OCI-LY7 (cell line): ENCODE measurements at places on chromosomes 3 and 15.

DNA sequence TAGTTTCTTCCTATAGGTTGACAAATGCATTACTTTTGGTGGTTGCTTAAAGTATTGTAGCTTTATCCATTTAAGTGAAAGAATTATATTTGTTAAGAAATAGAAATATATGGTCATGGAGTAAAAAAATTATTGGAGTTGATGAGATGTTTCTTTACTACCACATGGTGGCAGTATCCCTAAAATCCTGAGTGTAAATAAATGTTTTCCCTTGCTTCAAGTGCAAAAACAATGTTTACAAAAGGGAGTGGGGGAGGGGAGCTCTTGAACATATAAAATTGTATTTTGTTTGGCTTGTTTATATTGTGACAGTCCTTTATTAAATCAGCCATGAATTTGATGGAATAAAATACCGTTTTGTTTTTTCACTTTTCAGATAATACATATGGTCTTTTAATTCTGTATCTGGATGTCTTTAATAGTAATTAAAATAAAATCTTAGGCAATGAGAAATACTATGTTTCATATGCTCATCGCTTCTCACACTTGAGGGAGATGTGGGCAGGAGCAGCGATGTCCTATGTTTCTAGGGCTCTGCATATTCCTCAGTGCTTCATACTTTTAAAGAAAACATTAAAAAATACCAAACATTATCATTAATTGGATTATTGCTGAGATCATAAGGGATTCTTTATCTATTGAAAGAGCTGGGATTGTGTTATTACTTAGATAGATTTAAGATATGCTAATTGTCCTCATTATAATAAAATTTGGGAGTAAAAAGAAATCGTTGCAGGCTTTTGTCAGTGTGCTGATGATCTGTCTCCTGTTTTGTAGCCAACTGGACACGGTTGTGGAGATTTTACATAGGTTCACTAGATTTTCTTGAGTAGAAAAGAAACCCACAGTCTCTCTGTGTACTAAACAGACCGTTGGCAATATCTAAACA, 349.7 kb downstream of the TUSC7 start:
- peak; percentile 21 for DNase-seq

DNA sequence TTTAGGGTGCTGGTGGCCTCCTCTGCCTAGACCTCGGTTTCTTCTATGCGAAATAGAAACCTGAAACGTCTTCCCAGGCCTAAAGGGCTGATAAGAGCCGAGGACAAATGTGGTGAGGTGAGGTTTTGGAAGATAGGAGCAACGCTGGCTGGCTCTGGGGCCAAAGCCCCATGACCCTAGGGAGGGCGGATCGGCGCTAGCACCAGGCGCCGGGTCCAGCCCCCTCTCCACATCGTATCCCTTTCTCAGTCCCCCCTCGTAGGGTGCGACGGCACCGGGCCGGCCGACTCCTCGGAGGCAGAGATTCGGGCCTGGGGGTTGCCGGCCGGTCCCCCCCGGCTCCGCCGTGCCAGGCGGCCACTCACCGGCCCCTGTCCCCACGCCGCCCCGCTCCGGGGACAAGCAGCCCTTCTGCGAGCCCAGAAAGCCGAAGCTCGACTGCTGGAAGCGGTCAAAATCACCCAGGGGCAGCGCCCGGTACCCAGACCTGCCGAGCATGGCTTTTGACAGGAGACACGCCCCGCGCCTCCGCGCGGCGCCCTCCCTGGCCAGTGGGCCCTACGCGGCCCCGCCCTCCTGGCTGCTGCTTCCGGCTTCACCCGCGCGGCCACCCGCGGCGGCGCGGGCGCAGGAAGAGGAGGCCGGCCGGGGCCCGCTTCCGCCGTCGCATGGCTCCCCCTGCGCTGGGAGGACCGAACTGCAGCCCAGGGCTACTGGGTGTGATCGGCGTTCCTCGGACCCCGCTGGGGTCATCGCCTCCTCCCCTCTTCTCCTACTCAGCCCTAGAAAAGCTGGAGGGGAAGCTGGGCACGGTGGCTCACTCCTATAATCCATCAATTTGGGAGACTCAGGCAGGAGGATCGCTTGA, at the start of gene STOML1:
Gene STOML1 (minus strand): TSS at position 570 of the 868 bp plus-strand sequence. CDS start 72 bp downstream, at position 498.
- peak; percentile 95 for DNase-seq

- no peak for DNase-seq
These were observed 117.7 kb downstream of the POLR2M start for GRCh38 chr15:57824186-57824585.

DNA sequence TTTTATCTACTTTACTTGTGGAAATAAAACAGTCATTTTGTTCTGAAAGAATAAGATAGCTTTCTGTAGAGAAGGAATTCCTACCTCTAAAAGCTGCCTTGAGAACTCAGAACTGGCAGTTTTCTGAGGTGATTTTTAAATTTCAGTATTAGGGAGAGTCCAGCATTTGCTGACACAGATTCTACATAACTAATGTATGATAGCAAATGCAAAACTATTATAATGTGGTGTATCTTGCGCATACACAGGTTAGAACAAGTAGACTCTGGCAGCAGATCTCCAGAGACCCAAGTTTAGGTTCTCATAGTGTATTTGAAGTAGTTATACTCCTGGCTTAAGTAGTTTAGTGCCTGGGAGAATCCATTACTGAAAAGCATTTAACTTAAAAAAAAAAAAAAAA, 30.8 kb downstream of the OIP5 start:
- no peak for DNase-seq

GRCh38 chr3:102233881-102234280, 200.9 kb upstream of the ZPLD1 start:
- peak; percentile 94 for DNase-seq
